CD4-positive, alpha-beta T cell treated with Interferon alpha-2 for 1 hour (primary cell): ENCODE measurements at places on chromosomes 13 and 19.

DNA sequence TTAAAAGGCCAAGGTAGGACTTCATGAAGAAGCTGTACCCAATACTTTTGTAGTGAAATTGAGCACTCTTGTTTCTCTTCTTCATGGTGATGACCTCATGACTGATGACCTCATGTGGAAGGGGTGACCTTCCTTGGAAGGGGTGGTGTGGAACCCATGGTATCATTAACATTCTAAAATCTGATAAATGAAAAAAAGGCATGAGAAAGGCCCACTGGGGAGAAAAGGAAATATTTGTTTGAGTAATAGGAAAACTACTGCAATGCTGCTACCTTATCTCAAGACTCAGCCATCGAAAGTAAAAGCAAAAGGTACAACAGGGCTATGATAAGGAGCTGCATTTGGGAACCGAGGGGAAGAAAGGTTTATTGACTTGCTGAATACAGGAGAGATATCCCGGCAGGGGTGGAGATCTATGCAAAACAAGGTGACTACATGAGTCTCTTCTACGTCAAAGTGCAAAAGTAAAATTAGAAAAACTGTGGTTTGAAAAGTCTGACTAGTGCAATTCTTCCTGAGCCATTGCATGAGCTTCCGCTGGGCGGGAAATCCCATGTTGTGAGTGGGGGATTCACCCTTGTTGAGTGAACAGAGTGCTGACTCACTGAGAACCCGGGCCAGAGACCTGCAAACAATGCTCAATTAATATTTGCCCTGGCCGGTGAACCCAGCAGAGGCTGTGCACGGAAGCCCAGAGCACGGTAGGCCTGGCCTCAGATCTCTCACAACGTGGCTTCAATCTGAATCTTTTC lies 138.9 kb upstream of the RFC3 start:
- DNase-seq, result peak; percentile 43

GRCh38 chr13:71922194-71922593 lies 55.2 kb upstream of the DACH1 start:
- DNase-seq, result no peak

- DNase-seq, result no peak
Observed at GRCh38 chr19:14119644-14120496, 2.3 kb upstream of the PRKACA start.

- no peak for DNase-seq
Observed at GRCh38 chr19:39970425-39970674, 615 bp upstream of the PSMC4 start.

DNA sequence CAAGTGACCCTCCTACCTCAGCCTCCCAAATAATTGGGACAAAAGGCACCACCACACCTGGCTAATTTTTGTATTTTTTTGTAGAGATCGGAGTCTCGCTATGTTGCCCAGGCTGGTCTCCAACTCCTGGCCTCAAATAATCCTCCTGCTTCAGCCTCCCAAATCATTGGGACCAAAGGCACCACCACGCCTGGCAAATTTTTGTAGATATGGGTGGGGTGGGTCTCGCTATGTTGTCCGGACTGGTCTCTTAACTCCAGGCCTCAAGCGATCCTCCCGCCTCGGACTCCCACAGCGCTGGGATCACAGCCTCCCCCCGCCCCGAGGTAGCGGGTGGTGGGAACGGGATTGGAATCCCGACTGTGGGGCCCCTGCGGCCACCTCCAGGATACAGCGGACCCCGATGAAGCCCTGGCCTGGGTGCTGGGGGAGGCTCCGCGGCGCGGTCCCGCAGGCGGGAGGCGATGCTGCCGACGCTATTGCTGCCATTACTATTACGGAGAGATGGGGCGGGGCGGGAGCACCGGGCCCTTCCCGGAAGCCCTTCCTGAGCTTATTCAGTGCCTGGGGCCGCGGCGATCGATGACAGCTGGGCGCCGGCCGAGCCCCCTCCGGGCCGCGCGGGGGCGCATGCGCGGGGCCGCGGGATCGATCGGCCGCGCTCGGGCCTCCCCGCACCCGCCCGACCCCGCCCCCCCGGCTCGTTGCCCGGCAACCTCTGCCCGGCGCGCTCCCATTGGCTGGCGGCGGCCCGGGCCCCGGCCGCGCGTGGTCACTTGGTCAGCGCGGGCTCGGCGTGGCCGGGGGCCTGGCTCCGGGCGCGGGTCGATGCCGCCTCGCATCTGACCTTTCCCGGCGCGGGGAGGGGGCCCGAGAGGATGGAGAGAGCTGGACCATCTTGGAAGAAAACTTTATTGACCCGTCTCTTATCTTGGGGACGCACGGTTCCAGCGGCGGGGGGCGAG lies 27.9 kb upstream of the ONECUT3 start:
- peak; percentile 10 for DNase-seq

DNA sequence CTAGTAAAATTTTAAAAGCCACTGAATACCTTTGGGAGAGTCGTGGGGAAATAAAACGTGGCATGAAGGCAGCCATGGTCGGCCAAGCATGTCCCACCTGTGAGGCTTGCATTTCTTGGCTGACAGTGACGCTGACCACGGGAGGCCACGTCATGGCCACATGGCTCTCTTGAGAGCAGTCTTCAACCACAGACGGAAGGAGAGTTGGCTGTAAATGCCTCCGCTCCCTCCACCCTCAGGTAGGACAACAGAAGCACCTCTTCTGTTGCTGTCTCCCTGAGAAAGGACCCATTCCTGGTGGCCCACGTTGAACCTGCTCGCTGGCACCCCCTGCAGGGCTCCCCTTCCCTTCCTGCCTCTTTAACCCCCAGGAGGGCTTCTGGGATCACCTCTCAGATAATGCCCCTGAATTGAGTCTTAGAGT lies 10.6 kb upstream of the LRRC25 start:
- no peak for DNase-seq

- DNase-seq, result no peak
Observed at GRCh38 chr19:44113784-44114390, 688 bp downstream of the ZNF225 start.

DNA sequence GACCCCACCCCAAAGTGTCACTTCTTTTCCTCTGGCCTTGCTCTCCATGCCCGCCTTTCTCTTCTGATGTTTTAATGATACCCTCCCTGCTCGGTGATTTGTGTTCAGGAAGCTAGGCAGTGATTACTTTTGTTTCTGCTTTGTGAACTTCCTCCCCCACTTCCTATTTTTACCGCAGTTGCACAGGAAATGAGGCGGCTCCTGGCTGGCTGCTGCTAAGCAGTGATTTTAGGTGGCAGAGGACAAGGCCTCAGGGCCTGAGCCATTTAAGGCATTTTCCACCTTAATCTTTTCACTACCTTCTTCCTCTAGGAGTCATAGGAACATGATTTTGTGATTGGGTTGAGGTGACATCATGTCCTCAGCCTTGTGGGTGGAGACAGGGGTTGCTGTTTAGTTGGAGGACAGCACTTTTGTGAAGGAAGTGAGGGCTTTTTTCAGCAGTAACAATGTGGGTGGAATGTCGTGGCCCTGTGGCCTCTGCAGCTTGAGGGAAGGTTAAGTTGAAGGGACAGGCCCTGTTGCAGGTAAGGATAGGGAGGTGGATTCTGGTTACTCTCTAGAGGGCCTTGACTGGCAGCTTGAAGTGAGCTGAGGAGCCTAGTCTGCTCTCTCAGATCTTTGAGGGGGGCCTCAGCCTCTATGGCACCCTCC lies 15.7 kb downstream of the GARRE1 start:
- DNase-seq, result peak; percentile 86
